Mammary epithelial cell (primary cell): ENCODE measurements at places on chromosomes 13 and 19. TPM values are rescaled to one million over a fixed set of nuclear protein-coding genes. Genes with fewer than 3 reads are reported as not detected.

The HSPB6 gene
- not detected for polyA plus RNA-seq

The RFPL4AL1 gene
- not detected for polyA plus RNA-seq

The TJP3 gene
- 0.48 TPM for polyA plus RNA-seq

The EDNRB gene
- polyA plus RNA-seq: 0.03 TPM

The LGALS7B gene
- 688 TPM for polyA plus RNA-seq

The SHISA7 gene
- not detected for polyA plus RNA-seq

The IRGC gene
- not detected for polyA plus RNA-seq

The ZNF625 gene
- 1.2 TPM for polyA plus RNA-seq

The ZIC5 gene
- polyA plus RNA-seq: not detected

The ZNF473 gene
- 5.6 TPM for polyA plus RNA-seq

The LGI4 gene
- 0.16 TPM for polyA plus RNA-seq

The WIZ gene
- polyA plus RNA-seq: 14.0 TPM

The IQCN gene
- 0.03 TPM for polyA plus RNA-seq

The NKPD1 gene
- polyA plus RNA-seq: 0.79 TPM

The LMO7 gene
- polyA plus RNA-seq: 7.1 TPM

The KLK2 gene
- polyA plus RNA-seq: not detected

The HCN2 gene
- polyA plus RNA-seq: 0.35 TPM

The OR7C1 gene
- polyA plus RNA-seq: 0.10 TPM

The ZNF534 gene
- not detected for polyA plus RNA-seq

The ELSPBP1 gene
- not detected for polyA plus RNA-seq

The B9D2 gene
- 5.3 TPM for polyA plus RNA-seq

The ZNF320 gene
- 9.8 TPM for polyA plus RNA-seq

The PSG7 gene
- 0.05 TPM for polyA plus RNA-seq

The CYP4F22 gene
- 0.05 TPM for polyA plus RNA-seq

The PRR19 gene
- 2.2 TPM for polyA plus RNA-seq

The PLIN5 gene
- not detected for polyA plus RNA-seq

The PSG3 gene
- not detected for polyA plus RNA-seq

The GATAD2A gene
- polyA plus RNA-seq: 49.6 TPM

The APOC1 gene
- 11.9 TPM for polyA plus RNA-seq

The COG6 gene
- 13.8 TPM for polyA plus RNA-seq

The LPAR2 gene
- 18.6 TPM for polyA plus RNA-seq

The ZNF528 gene
- polyA plus RNA-seq: 1.3 TPM

The GSX1 gene
- polyA plus RNA-seq: not detected

The GNG7 gene
- 0.02 TPM for polyA plus RNA-seq

The NCR1 gene
- not detected for polyA plus RNA-seq

The ZNF888 gene
- 2.3 TPM for polyA plus RNA-seq

The CEACAM3 gene
- polyA plus RNA-seq: not detected

The FCHO1 gene
- polyA plus RNA-seq: 0.22 TPM

The CGB2 gene
- polyA plus RNA-seq: not detected

The CILP2 gene
- polyA plus RNA-seq: 0.12 TPM

The SPTBN4 gene
- polyA plus RNA-seq: 0.29 TPM
